GM12878 (cell line): ENCODE measurements at places on chromosomes 5 and 9. TPM values are rescaled to one million over a fixed set of nuclear protein-coding genes. Genes with fewer than 3 reads are reported as not detected.

- DNase-seq, result no peak
Observed at GRCh38 chr5:39933061-39933460, 508.3 kb upstream of the DAB2 start.

DNA sequence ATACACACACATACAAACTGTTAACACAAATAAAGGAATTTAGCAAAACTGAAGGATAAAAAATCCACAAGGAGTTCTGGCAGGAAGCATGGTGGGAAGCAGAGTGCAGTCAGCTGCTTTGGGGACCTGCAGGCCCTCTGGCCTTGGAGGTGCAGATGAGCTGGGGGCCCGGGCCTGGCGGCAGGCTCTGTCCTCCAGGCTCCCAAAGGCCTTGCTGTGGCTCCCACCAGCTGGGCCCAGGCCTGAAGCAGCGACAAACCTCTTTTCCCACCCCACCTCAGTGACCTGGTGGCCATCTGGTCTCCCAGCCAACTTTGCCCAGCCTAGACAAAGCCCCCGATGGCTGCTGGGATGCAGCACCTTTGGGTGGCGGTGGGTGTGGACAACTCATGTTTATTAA is 67.8 kb downstream of the GLRA1 start:
- no peak for DNase-seq

- DNase-seq, result no peak
Observed at GRCh38 chr5:14035859-14036503, 91.5 kb upstream of the DNAH5 start.

CTXN3 gene
- not detected in 2 replicates for polyA plus RNA-seq

- DNase-seq, result no peak
Observed at GRCh38 chr5:10266839-10267238, 16.8 kb downstream of the CCT5 start.

DNA sequence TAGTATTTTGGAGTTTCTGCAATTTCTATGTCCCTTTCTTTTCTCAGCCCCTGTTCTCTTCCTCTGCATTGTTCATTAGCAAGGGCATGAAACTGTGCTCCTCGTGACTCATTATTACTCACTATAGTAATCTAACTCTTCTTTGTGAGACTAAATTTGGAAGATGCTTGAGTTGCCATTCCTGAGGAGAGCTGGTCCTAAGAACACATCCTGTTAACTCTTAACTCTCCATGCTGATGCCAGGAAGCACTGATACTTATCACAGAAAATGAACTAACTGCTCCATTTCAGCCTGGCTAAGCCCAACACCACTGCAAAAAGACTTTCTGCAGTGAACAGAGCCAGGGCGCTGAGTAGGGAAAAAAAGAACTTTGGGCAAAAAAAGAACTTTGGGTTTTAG is 10.6 kb upstream of the CSNK1A1 start:
- no peak for DNase-seq

GRCh38 chr5:5141625-5142525 is 1.7 kb downstream of the ADAMTS16 start:
- DNase-seq, result no peak

CER1 gene
- not detected in 2 replicates for polyA plus RNA-seq

DNA sequence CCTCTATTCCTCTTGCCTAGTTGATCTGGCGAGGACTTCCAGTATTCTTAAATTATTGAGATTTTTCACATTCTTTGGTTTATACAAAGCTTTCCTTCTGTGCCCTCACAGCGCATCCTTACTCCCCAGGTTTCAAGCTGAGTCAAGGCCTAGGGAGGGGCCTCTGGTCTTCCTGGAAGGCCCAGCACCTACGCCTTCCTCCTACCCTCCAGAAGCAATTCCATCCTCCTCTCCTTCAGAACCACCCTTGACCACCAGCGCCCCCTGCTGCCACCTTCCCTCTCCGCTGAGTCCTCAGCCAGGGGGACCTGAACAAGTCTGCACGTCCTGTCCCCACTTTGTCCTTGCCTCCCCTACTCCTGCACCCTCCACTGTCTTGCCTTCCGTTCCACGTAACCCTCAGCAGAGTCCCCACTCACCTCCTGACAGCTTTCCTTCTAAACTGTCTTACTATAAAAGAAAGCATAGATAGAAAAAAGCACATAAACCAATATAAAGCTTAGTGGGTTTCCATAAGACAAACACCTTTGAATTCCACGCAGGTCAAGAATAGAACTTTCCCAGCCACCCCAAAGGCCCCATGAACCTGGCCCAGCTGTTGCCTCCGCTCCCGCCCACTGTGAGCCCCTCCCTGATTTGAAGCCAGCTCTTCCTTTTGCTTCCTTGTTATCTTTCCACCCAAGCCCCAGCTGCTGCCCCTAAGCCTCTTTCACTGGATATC is 63.0 kb upstream of the CTSL start:
- no peak for DNase-seq

- no peak for DNase-seq
Observed at GRCh38 chr5:107203243-107203642, 467.5 kb downstream of the EFNA5 start.

- DNase-seq, result no peak
Observed at GRCh38 chr5:151075698-151076331, 5.0 kb downstream of the TNIP1 start.

DNA sequence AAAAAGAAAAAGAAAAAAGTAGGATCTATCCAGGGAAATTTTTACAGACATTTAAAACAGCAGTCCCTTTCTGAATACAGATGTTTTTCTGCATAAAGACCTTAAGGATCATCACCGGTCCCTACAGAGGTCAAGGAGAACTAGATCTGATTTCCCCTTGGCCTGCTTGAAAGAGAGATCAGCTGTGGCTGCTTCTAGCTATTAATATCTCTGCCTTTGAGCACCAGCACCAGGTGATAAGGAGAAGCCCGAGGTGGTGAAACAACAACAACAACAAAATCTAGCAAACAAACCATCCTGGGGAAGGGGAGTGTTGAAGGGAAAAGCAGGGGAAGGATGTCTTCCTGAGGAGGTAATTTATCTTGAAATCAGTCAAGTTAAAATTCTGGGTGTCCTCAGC is 42.1 kb downstream of the ZNF366 start:
- peak; percentile 47 for DNase-seq

SLC45A2 gene
- polyA plus RNA-seq, result not detected in 2 replicates

PFN3 gene
- not detected in 2 replicates for polyA plus RNA-seq

RMRP gene
- polyA plus RNA-seq, result 13.3 TPM in 1 of 2 replicates, not detected in the other

SMIM33 gene
- polyA plus RNA-seq, result 0.12 TPM in 1 of 2 replicates, not detected in the other

DNA sequence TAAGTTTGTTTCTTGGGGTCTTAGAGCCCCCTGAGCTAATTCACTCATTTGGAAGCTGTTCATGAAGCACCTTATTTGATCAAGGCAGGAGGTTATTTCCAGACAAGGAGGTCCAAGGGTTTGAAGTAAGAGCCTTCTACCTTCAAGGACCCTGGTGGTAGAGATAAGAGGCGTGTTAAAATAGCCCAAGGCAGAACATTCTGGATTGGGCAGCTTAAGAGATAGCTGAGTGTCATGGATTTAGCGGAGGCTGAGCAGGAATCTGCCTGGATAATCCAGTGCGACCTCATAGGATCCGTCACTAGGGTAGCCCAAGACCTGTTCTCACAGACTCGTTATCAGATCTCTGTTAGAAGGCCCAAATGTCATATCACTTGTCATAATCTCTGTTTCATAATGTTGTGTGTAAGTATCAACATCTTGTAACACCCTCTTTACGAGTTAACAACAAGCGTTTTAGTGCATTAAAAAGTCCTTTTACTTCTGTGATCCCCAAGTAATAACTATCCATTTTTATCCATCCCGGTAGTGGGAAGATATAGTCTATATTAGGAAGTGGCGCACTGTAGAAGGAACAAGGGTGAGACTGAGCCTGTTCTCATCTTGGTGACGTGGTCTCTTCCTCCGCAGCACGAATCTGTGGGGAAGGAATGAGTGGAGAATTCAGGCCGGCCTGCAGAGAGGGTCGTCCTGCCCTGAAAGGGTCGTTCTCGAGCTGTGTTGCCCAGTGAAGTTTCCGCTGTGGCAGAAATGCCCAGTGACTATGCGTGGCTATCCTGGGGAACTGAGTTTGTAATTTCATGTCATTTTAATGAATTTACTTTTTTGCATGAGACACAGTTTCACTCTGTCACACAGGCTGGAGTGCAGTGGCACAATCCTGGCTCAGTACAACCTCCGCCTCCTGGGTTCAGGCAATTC is 28.8 kb downstream of the SLC25A25 start:
- DNase-seq, result no peak

GRCh38 chr5:126338635-126339034 is 84.6 kb upstream of the GRAMD2B start:
- DNase-seq, result no peak

DNA sequence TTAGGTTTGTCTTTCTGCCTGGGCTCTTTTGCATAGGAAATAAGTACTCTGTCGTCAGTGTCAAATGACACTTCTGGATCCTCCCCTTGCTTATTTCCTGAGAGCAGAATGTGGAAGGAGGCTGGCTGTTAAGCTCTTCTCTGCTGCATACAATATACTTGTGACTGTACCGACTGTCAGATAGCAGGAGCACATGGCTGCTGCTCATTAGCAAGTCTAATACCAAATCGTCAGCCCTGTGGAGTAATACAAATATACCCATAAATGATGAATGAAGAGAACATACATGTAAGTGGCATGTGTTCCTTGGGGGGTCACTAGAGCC is at the start of gene GPR151:
Gene GPR151, minus strand, starts transcription at position 40 of the 325 bp plus-strand sequence. CDS start 77 bp downstream, outside the sequence.
- DNase-seq, result no peak

DNA sequence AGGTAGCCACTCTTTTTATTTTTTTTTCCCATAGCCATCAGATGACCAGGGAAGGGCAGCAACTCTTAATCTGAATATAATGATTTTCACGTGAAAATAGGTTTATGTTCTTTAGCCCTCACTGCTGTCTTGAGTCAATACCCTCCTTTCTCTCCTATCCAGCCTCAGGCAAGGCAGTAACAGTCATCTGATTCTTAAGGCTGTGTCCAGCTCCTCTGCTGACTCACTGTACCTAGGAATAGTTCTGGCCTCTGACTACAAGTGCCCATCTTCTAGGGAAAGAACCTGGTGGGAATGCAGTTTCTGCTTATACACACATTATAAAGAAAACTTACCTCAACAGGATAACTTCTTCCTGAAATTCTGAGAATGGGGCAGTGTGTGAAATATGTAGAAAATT is 30.7 kb downstream of the DHX29 start:
- no peak for DNase-seq

TRIM14 gene
- polyA plus RNA-seq, result 37.7 and 41.2 TPM in 2 replicates

DNA sequence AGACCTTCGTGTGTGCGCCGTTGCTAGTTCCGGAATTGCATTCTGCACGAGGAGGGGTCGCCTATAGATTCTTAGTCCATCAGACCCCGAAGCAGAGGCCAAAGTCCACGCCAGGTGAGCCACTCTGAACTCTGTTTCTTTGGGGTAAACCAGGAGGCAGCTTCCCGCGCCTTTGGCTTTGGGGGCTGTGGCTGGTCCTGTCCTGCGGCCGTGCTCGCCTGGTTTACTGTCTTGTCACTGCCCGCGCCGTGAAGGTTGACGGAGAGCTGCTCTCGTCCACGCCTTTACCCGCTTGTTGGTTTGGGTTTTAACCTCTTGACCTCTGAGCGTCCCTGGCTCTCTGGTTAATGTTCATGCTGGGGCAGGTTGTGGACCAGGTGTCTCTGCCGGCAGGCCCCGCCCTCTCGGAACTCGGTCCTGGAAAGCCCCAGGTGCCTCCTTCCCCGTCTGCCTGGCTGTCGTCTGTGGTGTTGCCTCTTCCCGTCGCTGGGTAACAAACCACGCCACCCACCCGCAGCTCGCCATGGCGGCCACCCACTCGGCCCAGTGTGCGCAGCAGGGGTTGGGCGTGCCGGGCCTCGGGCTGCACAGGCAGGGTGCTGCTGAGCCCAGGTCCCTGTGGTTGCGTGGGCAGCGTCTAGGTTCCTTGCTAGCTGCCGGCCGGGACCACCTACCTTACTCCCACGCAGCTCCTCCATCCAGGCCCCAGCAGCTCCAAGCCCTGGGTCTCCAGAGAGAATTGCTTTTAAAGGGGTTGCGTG is 44.6 kb upstream of the CACNA1B start:
- no peak for DNase-seq

DNA sequence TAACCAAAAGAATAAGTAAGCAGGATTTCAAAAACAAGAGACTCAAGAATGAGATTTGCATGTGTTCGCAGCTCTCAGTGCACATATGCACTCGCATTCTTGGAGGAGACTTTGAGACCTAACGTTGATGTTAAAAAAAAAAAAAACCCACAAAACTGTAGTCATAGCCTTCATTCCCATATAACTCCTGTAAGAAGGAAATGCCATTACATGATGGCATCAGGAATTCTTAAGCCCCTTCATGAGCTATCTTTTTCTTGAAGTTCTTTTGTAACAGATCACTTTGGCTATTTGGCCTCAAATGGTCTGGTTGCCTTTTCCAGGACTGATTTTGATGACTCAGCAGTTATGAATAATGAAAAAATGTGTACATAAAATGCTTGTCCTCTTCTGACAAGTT is 113.8 kb downstream of the ALDH1A1 start:
- DNase-seq, result no peak

DNA sequence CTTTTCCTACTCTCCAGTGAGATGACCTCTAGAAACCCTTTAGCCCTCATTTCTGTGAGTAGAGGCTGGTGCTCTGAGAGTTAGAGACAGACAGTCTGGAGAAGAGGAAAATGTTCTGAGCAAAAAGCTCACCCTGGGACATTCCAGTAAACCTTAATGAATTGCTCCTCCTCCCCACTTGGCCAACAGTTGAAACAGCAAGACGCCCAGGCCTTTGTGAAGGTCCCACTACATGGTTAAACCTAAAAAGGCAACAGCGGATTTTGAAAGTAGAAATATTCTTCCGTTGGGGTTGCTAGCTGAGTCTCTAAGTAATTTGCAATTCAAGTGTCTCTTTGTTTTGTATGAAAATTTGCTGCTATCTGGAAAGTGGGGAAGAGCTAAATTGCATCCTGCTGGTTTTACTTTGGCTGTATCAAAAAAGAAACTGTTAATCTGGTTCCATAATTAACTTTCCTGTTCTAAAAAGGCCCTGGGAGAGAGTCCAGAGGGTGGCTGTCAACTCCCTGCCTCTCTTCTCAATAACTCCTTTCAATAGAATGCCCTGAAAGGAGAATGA is 63.8 kb downstream of the ATP10B start:
- DNase-seq, result no peak

PCDHB11 gene
- not detected in 2 replicates for polyA plus RNA-seq

DNA sequence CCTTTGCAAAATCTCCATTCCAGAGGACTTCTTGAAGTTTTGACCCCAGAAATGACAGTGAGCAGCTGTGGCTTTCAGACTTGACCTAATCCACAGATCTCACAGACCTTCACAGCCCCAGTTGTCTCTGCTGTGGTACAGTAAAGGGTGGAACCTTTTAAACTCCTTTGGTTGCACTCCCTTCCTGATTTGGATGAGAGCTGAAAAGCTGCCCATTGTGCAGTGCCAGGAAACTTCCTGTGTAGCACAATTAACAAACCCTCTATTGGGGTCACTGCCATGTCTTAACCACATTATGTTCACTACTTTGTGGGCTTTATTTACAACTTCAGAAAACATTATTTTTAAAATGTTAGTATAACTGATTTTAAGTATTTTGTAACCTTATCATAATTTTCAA is 56.7 kb upstream of the PCSK5 start:
- DNase-seq, result no peak

ANKRD34B gene
- not detected in 2 replicates for polyA plus RNA-seq

DNA sequence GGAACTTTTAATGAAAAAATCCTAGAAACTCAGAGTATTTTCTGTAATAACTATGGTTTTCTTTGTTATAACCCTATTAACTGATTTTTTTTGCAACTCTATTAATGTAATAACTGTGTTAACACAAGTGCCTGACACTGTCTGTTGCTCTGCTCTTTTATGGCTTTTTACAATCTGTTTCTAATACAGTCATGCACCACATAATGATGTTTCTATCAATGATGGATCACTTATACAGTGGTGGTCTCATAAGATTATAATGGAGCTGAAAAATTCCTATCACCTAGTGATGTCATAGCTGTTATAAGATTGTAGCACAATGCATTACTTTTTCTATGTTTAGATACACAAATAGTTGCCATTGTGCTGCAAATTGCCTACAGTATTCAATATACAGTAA is 123.1 kb upstream of the SV2C start:
- no peak for DNase-seq

CDHR2 gene
- polyA plus RNA-seq, result 0.19 TPM in 1 of 2 replicates, not detected in the other
